ENCODE measurements at places on chromosomes 6 and 20.
A peak's percentile ranks its signal among the peaks of the same experiment; 100 is the strongest.

GRCh38 chr6:152298848-152299735 is 338.1 kb downstream of the SYNE1 start:
- DNase-seq: no peak

- DNase-seq: no peak
These were observed 120.0 kb downstream of the CEBPB start for GRCh38 chr20:50310673-50311051.

DNA sequence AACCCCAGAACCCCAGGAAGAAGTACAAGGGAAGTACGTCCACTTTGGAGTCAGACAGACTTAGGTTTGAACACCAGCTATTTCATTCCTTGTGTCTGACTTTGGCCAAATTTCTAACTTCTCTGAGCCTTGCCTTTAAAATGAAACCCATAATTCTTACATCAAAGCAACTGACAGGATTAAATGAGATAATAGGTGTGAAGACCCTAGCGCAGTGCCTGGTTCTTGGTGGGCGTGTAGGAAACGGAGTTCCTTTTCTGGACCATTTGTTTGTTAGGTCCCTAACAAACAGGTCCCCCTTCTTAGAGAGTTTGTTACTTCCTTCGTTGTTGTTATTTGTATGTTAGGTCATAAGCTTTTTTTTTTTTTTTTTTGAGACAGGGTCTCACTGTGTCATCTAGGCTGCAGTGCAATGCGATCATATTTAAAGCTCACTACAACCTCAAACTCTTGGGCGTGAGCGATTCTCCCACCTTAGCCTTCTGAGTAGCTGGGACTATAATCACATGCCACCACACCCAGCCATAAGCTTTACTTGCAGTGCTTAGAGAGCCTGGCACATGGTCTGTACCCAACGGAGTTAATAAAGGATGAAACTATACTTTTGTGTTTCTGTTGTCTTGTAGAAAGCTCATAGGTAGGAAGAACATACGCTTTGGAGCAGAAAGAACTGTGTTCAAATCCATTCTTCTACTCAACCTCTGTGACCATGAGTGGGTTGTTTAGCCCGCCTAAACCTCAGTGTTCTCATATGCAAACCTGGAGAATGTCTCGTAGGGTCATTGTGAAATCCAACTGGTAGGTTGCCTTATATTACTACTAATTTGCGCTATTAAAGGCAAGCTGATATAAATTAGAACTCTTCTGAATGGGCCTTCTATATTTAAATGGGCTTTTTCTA is 21.8 kb upstream of the MROH8 start:
- no peak for DNase-seq

- no peak for DNase-seq
These were observed 115.6 kb downstream of the MTHFD1L start for GRCh38 chr6:150981095-150981494.

GRCh38 chr6:28218312-28219248 is 6.5 kb upstream of the ZSCAN9 start:
- peak; percentile 36 for DNase-seq

DNA sequence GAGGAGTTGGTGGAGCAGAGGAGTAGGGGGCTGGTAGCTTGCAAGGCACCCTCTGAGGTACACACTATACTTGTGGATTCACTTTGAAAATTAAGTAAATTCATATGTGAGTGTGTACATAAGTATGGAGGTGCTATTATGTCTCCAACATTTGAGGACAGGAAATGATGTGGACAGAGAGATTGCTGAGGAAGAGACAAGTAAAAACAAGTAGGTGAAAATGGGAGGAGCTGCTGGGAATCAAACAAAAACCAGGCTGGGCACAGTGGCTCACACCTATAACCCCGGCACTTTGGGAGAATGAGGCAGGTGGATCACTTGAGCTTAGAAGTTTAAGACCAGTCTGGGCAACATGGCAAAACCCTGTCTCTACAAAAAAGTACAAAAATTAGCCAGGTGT is 69.2 kb upstream of the LYRM2 start:
- no peak for DNase-seq

GRCh38 chr6:45474376-45474775 is 96.6 kb upstream of the SUPT3H start:
- DNase-seq: no peak

DNA sequence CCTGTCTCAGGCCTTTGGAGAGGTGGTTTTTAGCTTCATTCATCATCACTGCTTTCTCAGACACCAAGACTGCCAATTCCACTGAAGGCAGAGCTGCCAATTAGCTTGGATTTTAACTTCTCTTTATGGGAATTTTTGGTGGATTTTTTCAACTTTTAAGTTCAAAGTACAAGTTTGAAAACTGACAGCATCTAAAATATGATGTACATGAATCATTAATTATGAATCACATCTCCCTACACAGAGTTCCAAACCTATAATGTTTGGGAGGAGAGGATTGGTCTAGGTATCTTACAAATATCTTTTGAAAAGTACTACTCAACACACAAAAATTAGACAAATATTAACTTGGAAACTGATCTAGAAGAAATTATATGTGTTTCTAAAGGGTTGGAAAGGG is 25.5 kb downstream of the CNKSR3 start:
- no peak for DNase-seq

- no peak for DNase-seq
These were observed 22.8 kb downstream of the FYN start for GRCh38 chr6:111850295-111850937.

GRCh38 chr6:67031451-67031850 is 1324.4 kb upstream of the EYS start:
- no peak for DNase-seq

- no peak for DNase-seq
These were observed 31.5 kb downstream of the RPF2 start for GRCh38 chr6:111013144-111013915.

DNA sequence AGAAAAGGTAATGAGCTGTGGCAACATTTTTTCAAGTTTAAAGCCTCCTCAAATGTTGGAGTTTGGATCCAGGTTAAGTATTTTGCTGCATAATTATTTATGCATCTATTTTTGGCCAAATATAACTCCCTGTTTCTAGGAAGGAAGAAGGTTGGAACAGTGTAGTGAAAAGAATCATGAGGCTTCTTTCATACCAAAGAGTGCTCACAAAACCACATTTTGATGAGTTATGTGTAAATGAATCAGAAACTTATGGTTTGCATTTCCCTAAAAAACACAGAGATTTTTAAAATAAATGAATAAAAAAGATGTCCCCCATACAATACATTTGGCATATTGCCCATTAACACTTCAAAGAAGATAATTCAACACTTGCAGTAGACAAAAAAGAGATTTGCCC is 246.9 kb upstream of the PRDM1 start:
- no peak for DNase-seq

GRCh38 chr6:146260886-146261285 is 232.0 kb downstream of the GRM1 start:
- DNase-seq: no peak

GRCh38 chr20:49210101-49210756 is 9.0 kb upstream of the DDX27 start:
- no peak for DNase-seq

- DNase-seq: no peak
These were observed 151.8 kb downstream of the VEGFA start for GRCh38 chr6:43921548-43922425.

- no peak for DNase-seq
These were observed 301.8 kb downstream of the FOXC1 start for GRCh38 chr6:1911474-1911873.

- DNase-seq: no peak
These were observed 74.8 kb upstream of the MLN start for GRCh38 chr6:33878562-33878961.

DNA sequence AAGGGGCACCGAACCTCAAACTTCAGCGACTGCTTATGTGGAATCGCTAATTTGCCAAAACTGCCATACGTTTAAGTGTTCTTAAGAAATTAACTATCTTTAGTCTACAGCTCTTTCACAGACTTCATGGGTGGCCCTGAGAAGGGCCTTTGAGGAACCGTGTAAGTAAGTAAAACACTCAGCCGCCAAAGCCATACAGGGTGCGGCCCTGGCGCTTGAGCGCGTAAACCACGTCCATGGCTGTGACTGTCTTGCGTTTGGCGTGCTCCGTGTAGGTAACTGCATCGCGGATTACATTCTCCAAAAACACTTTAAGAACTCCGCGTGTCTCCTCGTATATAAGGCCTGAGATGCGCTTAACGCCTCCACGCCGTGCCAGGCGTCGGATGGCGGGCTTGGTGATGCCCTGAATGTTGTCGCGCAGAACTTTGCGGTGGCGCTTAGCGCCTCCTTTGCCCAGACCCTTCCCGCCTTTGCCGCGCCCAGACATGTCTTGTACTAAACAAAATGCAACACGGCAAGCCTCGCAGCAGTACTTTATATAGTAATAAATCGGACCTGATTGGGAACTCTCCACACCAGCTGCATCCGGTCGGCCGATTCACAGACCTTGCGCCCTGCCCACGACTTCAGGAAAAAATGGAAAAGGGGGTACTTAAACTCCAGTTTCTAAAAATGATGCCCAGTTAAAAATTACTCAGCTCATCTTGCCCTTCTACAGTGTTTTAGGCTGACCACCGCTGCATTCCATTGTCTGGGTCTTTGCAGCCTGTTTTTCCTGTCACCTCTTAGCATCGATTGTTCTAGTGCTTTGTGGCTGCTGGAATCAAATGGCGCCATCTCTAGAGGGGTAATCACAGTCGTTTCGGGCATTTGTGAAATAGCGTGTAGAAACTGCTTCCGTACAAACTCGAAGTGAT is 38.9 kb downstream of the OR2B2 start:
- DNase-seq: peak; percentile 52

GRCh38 chr20:6909608-6910007 is 142.1 kb downstream of the BMP2 start:
- DNase-seq: no peak

DNA sequence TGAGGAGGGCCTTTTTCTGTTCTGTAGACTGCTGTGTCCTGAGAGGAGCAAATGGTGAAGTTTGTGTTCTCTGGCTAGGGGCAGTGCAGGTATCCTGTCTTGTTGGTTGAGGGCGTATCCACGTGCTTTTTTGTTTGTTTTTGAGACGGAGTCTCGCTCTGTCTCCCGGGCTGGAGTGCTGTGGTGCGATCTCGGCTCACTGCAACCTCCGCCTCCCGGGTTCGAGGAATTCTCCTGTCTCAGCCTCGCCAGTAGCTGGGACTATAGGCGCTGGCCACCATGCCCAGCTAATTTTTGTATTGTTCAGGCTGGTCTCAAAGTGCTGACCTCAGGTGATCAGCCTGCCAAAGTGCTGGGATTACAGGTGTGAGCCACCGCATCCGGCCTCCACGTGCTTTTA is 10.8 kb upstream of the PXDC1 start:
- no peak for DNase-seq

GRCh38 chr20:25025091-25025861 is 32.7 kb downstream of the ACSS1 start:
- DNase-seq: no peak

DNA sequence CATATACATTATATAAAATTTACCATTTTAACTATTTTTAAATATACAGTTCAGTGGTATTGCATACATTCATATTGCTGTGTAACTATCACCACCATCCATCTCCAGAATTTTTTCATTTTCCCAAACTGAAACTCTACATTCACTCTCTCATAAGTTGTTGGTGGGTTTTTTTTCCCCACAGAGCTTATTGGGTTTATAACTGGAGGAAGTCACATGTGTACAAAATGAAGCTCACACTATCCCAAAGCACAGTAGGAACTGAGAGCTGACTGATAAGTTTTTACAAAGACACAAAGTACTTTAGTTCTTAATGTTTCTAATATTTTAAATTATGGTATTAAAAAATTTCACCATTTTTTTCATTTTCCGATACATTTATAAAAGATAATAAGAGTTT is 78.8 kb upstream of the TNFAIP3 start:
- DNase-seq: no peak

GRCh38 chr6:6455272-6455671 is 133.2 kb upstream of the LY86 start:
- no peak for DNase-seq

DNA sequence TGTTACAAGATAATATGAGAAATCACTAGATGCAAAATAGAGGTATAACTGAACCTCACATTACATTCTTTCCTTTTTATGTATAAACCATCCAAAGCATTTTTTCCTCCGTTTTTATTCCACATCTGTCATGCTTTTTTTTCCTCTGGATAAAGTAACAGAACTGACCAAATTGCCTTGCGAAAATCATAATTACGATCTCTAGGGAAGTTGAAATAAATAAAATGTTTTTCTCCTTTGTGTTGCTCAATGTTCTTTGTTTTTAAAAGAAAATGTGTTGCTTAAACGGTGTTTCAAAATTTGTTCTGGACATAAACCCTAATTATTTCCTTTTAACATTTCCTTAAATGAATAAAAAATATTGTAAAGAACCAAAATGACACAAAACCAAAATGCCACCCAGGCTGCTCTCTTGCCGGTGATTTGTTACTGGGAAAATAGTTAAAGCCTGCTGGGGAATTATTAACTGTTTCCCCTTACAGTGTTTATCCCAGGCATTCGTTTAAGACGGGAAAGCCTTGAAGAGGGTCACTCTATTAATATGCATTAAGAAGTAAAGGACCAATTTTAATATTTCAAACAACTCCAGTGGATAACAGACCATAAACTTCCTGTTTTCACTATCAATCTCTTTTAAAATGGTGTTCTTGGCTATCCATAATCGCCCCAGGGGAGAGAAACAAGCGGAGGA is 1.7 kb upstream of the ADGRB3 start:
- DNase-seq: no peak

- DNase-seq: no peak
These were observed 5.1 kb upstream of the TMEM181 start for GRCh38 chr6:158554611-158555361.

DNA sequence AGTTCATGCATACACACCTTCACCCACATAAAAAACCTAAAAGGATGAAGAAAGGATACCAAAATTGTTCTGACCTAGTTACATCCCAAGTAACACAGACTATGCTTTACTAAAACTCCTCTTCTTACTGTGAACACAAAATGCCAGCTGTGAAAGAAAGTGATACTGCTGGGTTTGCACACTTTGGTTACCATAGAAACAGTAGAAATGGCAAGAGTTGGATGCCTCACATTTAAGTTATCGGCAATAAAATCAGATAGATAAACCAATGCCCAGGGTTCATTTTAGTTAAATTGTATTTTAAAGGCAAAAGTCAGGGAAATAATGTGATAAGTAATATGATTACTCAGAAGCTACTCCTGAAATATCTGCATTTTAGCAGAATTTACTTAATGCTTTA is 161.9 kb downstream of the CDK19 start:
- no peak for DNase-seq

GRCh38 chr6:53179961-53180651 is 31.5 kb upstream of the GCM1 start:
- DNase-seq: no peak

Measured in stimulated activated CD8-positive, alpha-beta memory T cell treated with anti-CD3 and anti-CD28 coated beads, Interleukin-2, amount 100 ng/mL, for 48 hours (primary cell).